ENCODE measurements at places on chromosomes 5 and 9.
A peak's percentile ranks its signal among the peaks of the same experiment; 100 is the strongest.

DNA sequence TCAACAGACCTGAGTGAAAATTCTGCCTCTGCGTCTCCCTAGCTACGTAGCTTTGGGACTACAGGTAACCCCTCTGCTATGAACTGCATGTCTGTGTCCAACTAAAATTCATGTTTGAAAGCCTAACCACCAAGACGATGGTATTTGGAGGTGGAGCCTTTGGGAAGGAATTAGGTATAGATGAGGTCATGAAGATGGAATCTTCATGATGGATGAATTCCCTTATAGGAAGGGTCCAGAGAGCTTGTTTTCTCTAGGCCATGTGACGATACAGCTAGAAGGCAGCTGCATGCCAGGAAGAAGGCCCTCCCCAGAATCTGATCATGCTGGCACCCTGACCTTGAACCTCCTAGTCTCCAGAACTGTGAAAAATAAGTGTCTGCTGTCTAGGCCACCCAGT lies 296.4 kb downstream of the SLIT3 start:
- no peak for DNase-seq

DNA sequence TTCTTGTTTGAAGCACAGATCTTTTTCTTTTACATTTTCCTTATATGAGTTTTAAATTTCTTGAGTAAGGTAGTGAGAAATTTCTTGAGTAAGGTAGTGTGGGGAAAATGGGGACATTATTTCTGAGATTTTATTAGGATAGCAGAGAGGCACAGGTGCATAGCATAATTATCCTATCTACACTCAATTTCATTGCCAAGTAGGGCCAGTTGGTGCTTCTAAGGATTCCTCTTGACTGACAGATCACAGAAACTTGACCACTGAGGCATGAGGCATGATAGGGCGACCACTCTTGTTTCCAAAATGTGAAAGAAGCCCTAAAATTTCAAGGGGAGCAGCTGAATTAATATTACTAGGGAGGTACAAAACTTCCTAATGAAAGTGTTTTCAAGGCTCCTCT lies 31.4 kb upstream of the TMC1 start:
- DNase-seq = no peak

DNA sequence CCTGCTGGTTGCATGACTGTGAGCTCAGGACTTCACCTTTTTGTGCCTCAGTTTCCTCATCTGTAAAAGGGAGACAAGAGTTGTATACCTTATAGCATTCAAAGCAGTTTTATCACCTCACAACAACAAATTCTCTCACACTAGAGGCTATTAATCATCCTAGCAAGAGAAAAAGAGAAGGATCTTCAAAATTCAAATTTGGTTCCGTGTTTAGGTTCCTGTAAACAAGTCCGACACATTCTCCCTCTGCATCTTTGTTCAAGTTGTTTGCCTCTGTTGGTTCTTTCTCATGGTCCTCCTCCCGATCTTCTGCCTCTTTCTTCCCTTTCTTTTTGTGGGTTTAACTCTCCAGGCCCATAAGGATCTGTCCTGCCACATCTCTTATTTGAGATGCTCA lies 218.0 kb downstream of the PIK3R1 start:
- no peak for DNase-seq

DNA sequence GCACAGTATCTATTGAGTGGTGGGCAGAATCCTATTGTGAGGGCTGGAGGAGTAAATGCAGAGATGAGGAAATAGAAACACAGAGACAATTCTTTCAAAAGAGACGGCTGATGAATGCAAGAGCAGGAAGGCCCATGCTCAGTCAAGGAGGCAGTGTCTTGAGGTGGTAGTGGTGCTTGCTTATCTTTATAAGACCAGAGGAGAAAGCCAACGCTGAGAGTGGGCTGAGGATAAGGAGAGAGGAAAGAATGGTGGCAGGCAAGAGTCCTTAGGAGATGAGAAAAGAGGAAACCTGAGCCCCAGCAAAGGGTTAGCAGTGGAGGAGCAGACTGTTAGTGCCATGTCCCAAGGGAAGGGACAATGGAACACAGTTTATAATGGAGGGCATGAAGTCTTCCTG lies 86.0 kb downstream of the SNCAIP start:
- DNase-seq = no peak

DNA sequence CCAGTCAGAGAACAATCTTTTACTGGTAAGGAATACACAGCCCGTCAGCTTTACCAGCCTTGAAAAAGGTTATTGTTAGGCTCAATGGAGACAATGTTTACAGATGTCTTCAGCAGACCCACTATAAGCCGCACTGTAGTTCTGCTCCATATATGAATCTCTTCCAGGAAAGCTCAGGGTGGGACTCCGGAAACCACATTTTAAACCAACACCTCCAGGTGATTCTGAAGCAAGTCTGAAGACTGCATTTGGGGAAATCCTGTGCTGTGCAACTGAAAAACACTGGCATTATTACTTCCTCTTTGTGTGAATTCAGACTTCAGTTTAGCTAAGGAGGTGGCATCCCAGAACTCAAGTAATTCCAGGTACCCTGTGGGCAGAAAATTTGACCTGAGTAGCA lies 3.5 kb downstream of the GZMK start:
- no peak for DNase-seq

DNA sequence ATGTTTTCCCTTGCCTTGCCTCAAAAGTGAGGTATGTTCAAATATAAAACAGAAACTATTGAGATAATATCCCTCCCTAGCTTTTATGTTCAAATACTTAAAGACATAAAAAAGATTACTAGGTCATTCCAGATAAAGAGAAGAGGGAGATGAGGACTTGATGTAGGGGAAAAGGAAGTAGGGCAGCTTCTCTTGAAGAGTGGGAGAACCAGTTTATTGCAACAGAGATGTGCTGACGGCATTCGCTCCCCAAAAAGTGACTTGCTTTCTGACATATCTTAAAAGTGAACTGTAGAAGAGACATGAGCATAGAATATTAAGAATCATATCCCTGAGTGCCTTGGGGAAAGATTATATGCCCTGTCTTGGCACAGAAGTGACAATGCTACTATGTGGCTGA lies 330.2 kb upstream of the NREP start:
- DNase-seq = no peak

GRCh38 chr5:3925022-3925421 lies 329.4 kb downstream of the IRX1 start:
- no peak for DNase-seq

DNA sequence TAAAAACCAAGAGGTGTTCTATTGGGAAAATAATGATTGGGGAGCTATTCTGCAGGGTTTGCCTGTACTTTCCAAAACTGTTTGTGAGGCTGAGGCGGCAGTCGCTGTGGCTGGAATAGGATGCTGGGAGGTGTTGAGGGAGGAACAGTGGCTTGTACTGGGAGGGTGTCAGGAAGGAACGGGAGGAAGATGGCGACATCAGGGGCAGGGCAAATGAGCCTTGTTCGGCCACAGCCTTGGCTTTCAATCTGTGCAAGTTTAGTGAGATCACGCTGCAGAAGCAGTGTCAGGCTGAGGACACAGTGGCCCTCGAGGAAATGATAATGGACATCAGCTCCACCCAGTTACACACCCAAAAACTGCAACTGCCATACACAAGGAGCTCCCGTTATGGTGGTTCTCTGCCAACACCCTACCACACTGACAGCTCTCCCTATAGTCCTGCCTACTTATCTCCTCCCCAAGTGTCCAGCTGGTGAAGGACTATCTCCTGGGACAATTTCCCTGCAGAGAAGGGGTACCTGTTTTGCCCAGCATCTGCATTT lies 27.3 kb downstream of the KIF2A start:
- DNase-seq = no peak

DNA sequence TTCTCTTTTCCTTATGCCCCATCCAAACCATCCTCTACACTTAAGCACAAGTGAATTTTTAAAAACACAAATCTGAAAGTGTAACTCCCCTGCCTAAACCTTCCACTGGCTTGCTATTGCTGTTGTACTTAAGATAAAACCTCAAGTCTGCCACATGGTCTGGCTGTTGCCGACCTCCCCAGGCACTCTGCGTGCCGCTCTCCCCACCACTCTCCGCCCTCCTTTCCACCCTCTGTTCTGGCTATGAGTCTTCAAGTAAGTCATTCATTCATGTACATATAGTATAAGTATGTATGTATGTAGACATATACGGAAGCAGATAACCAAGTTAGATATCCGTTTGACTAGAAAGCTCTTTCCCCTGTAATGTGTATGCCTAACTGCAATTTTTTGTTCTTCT lies 94.7 kb upstream of the ANKRD55 start:
- no peak for DNase-seq

DNA sequence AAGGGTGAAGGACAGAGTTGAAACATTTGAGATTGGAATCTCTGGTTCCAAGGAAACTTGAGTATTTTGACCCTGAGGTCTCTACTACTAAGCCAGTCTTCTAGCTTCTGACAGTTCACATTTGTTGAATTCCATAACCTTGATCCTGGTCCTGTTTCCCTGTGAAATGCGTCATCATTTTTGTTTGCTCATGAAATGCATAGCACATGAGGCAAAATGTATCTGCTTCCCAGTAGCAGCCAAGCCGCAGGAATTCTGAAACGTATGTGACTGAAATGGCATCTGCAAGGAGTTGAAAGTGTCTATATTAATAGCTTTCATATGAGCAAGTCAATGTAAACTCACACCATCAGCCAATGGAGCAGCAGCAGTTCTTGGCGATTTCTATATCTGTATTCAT lies 307.9 kb downstream of the CSNK1G3 start:
- DNase-seq = no peak

DNA sequence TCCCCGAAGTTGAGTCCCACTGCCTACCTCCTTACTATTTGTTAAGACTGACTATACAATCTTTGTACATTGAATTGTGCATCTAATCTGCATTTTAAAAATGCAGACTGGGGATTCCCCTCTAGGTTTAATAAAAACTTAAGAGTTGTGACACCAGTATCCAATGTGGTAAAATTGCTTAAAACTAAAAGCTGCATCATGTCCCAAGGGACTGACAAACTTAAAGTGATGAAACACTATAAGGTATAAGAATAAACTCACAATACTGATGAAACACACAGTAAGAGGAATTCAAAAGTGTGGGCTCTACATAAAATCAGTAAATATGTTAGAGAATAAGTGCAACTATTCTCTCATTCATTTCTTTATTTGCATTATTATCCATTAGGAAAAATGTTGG lies 1905.1 kb downstream of the MAT2B start:
- no peak for DNase-seq

DNA sequence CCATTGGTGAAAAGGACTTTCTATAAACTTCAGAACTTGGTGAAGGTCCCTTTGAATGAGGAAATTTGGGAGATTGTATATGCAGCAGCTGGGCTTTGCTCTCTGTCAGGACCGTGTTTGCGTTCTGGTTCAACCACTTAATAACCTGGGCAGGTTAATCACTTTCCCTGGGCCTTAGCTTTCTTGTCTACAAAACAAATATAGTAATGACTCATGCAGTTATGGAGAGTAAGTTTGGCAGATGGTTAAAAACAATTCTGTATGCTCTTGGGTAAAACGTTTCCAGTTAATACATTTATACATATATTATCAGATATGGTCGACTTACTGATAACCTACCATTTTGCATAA lies 197.0 kb downstream of the ARHGEF28 start:
- no peak for DNase-seq

GRCh38 chr9:96462541-96462940 lies 12.6 kb downstream of the HABP4 start:
- DNase-seq = no peak

- no peak for DNase-seq
Observed at GRCh38 chr5:11903614-11904264, 507 bp downstream of the CTNND2 start.

GRCh38 chr9:24385077-24385476 lies 160.6 kb downstream of the IZUMO3 start:
- no peak for DNase-seq

DNA sequence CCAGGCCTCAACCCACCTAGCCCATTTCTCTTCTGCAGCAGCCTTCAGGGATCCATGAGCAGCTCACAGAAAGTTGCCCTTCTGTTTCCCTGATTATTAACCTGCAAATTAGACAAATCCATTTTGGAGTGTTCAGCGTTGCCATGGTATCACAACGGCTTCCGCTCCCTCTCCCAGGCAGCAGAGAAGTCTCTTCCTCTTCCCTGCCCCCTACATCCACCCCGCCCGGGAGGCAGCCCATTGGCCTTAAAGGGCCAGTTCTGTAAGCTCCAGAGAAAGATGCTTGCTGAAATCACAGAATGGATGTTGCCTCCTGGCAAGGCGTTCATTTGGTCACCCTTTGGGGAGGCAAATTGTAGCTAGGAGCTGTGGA lies 47.7 kb upstream of the BOD1 start:
- DNase-seq = peak; percentile 42

DNA sequence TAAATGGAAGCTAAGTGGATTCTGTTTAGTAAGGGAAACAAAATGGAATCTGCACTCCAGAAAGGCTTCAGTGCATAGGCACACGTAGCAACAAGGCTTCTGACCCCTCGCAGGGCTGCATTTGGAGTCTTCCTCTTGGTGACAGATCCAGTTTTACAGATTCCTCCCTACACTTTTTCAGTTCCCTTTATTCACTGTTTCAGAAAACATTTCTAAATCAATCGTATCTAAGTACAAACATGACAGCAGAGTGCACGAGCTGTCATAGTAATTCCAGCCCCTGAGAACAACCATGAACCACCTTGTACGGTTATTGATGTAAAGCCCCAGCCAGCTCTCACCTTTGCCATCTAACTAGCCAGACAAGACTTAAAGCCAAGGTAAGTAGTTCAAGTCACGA lies 491.6 kb downstream of the SEMA5A start:
- DNase-seq = no peak

- no peak for DNase-seq
Observed at GRCh38 chr9:68871236-68871635, 142.7 kb downstream of the PRKACG start.

- DNase-seq = no peak
Observed at GRCh38 chr9:113609562-113610318, 146.2 kb downstream of the RGS3 start.

GRCh38 chr5:176995896-176996767 lies 10.4 kb downstream of the UIMC1 start:
- DNase-seq = no peak

- no peak for DNase-seq
Observed at GRCh38 chr9:127816362-127816725, 13.7 kb downstream of the FPGS start.

DNA sequence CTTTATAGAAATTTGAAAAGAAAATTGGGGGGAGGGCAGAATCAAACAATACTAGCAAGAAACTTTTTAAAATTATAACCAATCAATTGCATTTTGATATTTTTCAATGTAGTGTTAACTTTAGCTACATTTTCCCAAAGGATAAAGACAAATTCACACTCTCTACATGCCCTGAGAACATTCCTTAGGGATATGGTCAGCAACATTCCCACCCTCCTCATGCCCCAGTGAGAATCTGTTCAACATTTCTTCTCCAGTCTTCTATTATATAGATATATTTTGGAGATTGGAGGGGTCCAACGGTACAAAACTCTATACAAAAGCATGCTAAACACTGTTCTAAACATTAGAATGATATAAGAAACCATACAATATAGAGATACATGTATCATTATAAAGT lies 11.6 kb upstream of the PRR16 start:
- no peak for DNase-seq

Data from AML-193 (cell line).